ENCODE measurements at places on chromosomes 12 and 14.

GRCh38 chr14:72700338-72701236 lies 193.3 kb downstream of the DPF3 start:
- no peak for DNase-seq

- DNase-seq, result no peak
Observed at GRCh38 chr12:114812858-114813761, 129.1 kb upstream of the TBX3 start.

GRCh38 chr12:14326699-14327098 lies 38.8 kb upstream of the ATF7IP start:
- DNase-seq, result no peak

DNA sequence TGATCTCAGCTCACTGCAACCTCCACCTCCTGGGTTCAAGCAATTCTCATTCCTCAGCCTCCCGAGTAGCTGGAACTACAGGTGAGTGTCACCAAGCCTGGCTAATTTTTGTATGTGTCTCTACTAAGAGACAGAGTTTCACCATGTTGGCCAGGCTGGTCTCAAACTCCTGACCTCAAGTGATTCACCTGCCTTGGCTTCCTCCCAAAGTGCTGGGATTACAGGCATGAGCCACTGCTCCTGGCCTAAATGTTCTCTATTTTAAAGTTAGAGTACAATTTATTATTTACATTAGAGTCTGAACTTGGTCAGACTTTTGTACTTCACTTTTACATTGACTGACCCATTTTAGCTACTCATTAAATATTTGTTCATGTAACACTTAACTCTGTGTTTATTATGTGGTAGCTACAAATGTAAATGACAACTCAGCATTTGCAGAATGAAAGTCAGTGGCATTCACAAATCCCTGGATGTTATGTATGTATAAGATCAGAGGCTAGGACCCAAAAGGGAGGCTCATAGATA lies 409.6 kb downstream of the APAF1 start:
- DNase-seq, result no peak

DNA sequence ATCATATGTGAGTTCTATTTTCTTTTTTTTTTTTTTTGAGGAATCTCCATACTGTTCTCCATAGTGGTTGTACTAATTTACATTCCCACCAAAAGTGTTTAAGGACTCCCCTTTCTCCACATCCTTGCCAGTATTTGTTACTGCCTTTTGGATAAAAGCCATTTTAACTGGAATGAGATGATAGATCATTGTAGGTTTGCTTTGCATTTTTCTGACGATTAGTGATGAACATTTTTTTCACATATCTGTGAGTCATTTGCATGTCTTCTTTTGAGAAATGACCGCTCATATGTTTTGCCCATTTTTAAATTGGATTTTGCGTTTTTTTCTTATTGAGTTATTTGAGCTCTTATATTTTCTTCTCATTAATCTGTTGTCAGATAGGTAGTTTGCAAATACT lies 394.8 kb downstream of the LRFN5 start:
- DNase-seq, result no peak

DNA sequence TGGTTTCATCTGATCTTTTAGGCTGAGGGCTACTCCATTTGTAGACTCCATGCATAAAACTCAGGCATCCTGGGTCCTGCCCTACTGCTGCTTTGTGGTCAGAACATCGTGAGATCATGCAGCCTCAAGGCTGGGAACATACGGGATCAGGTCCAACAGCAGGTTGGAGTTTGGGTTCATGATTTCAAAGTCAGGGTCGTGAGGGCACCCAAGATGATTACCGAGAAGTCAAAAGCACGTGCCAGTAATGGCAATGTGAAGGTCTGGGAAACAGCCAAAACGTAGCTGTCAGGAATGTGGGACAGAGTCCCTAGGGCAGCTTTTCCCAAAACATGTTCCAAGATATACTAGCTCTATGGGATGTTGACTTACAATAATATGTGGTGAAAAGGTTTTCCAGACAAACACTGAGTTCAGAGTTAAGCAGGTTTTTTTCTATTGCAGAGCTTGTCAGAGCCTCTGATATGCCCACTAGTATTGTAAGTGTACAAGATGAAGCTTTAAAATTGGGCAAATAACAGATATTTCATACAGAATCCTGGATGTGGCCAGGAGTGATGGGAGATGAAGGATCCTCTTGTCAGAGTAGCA lies 130.3 kb upstream of the DNM1L start:
- no peak for DNase-seq

GRCh38 chr12:105485321-105485910 lies 154.9 kb downstream of the C12orf75 start:
- no peak for DNase-seq

GRCh38 chr12:12282761-12283425 lies 16.0 kb upstream of the LRP6 start:
- DNase-seq, result no peak

- DNase-seq, result no peak
Observed at GRCh38 chr14:101834800-101835547, 73.5 kb downstream of the PPP2R5C start.

DNA sequence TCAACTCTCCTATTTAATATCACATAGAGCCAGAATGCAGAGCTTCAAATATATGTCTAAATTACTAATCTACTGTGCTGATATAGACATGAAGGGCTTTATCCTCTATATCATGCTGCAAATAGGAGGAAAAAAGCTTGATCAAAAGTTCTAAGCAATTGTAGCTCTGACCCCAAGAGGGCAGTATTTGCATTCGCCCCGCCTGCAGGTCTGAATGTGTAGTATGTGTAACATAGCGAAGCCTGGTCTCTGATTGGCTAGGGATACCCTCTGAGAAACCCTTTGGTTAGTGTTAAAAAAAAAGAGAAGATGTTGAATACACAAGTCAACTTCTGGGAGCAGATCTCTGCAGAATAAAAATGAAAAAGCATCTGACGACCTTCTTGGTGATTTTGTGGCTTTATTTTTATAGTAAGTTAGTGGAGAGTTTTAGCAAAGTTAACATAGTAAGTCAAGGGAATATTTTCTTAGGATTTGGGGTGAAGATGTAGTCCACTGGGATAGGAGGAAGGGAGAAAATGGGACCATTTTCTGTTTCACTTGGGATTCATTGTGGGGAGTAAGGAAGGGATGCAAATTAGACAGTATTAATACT lies 151.6 kb upstream of the OR4E1 start:
- DNase-seq, result peak; percentile 71

- DNase-seq, result no peak
Observed at GRCh38 chr14:23865502-23865901, 88.1 kb upstream of the DHRS4 start.
